AG04450 (cell line): ENCODE measurements at places on chromosomes 3 and 15. TPM values are rescaled to one million over a fixed set of nuclear protein-coding genes. Genes with fewer than 3 reads are reported as not detected.

DNA sequence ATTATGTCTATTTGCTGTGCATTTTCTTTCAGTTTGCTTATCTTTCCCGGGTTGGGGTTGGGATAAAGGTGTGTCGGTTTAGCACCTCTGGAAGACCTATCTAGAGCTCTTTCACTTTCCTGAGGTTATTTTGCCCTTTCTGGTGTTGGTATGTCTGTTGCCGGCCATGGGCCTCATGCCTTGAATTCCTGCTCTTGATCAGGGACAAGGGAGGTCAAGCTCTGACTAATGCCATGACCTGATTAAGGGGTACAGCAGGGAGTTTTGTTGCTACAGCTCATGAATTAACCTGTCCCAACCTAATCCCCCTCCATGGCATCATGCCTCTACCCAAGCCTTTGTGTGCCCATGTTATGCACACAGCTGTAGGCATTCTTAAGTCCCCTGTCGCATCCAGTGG, 70.5 kb upstream of the GOLGA6B start:
- DNase-seq: no peak

- DNase-seq: no peak
Observed at GRCh38 chr3:134522541-134522940, 36.7 kb downstream of the CEP63 start.

DNA sequence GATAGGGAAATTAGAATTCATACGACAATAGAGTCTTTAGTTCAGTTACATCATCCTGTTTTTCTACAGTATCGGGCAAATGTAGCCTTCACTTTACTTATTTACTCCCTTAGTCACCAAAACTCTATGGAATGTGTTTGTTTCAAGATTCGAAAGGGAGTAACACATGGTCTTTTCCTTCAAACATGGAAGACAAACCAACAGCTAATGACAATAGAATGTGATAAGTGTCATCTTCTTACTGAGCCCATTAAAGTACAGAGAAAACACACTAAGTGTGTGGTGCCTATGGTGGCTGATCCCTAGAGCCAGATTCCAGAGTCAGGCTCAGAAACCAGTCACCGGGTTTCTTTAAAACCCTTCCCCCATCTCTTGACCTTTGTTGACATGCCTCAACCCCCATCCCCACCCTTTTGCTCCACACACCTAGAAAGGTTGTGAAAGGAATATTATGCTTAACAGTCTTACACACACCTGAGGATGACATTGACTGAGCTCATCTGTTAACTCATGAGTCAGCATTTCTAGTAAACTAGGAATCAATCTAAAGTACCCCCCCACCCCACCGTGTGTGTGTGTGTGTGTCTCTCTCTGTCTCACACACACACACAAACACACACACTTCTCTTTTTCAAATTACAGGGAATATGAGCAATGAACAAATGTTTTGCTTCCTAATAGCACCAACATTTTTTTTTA, 549.6 kb upstream of the CCDC54 start:
- DNase-seq: no peak

DNA sequence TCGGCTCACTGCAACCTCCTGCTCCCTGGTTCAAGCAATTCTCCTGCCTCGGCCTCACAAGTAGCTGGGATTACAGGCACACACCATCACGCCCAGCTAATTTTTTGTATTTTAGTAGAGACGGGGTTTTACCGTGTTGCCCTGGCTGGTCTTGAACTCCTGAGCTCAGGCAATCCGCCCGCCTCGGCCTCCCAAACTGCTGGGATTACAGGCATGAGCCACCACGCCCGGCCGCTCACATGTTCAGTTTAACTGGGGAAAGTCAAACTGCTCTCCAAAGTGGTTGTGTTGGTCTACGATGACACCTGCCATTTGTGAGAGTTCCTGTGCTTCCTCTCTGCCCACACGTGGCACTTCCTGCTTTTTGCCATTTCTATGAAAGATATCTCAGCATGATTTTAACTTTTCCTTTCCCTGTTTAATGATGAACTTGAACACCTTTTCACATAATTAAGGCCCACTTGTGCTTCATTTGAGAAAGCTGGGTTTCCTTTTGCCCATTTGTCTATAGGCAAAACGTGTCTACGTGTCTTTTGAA, 877 bp upstream of the GP5 start:
- no peak for DNase-seq

Gene SERINC4
- polyA plus RNA-seq: 0.05 TPM in 1 of 2 replicates, not detected in the other

DNA sequence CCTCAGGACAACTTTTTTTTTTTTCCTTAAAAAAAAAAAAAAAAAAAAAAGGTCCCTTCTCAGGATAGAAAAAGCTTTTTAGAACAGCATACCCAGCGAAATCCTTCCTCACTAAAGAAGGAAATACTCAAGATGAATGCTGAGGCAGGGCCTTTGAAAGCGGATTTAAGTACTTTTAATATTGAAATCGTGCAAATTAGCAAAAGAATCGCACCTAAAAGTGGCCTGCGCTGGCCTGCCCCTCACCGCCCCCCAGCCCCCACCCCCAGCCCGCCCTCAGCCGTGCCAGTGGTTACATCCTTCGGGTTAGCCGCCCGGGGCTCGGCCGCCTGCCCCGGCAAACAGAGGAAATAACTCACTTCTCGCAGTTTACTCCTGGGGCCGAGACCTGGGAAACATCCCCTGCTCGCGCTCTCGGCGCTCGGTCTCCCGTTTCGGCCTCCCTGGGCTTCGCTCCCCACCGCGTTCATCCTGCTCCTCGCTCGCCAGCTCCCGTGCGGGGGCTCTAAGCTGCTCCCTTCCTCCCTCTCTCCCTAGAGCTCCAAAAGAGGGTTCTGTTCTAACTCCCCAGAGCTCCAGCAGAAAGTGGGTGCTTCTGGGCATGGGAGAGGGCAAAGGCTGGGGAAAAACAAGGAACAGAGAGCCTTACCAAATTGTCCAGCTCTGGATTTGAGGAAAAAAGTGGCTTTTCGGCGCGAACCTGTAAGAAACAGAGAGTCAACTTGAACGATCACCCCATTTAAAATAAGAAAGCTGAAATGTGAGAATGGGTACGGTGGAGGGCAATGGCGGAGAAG, 5.2 kb downstream of the MEIS2 start:
- no peak for DNase-seq
